ENCODE measurements at places on chromosomes 11 and 22.

DNA sequence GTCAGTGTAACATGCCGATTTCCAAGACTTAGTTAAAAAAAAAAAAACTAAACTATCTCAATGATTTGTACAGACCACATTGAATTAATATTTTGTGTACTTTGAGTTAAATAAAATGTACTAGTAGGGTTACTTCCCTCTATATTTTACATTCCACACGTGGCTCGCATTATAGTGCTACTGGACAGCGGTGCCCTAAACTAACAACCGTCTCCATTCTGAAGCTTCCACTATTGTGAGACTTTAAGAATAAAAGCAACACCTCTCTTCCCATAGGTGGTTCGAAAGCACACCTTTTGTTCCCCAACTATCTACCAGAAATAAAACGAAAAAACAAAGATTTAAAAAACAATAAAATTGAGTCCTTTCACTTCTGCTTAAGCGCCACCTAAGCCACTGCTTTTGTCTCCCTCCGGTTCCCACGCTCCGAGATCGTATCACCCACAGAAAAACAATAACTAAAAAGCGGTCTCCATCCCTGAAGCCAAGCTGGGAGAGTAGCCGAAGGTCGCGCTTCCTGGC, 380 bp upstream of the TTC17 start:
- no peak for DNase-seq

DNA sequence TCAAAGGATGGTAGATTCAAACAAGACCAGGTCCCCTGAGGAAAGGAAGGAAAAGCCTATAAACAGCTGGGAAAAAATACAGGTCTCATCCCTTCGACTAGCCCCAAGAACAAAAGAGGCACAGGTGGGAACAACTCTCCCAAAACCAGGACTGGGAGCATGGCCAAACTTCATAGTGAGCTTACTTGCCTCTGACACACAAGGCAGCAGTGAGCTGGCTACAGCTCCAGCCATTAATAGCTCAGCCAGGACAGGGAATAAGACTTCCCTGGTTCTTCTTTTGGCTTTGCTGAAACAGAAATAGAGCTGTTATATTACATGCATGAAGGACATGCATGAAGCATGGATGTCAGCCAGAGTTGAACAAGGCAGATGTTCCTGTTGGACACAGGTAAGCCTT, at the start of gene OR10A2:
OR10A2 (plus strand) TSS at position 97 of the 400 bp plus-strand sequence. CDS start 6,698 bp downstream, outside the sequence.
- no peak for DNase-seq

DNA sequence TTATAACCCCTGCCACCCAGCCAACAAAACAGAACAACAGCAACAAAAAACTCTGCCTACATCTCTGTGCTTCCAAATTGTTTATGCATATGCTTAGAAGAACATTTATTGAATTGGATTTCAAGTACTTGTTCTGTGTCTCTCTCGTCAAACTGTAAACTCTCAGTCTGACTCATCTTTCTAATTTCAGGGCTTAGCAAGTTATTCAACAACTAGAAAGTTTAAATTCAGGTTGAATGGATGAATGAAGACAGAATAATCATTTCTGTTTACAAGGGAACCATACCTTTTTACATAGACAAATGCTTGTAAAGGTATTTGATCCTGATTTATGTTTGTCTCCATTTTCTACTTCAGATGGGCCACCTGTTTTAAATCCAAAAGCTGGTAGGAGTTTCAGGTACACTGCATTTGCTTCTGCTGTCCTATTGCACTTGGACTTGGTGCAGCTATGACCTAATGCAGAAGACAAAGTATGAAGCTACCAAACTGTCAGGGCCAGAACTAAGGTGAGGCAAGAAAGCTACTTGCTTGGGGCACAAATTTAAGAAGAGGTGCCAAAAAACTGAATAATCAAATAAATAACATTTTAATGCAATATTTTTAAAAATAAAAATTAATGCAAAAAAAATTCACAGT, 1.6 kb upstream of the FBXO3 start:
- peak; percentile 38 for DNase-seq

GRCh38 chr11:12801976-12802375, 127.8 kb downstream of the TEAD1 start:
- no peak for DNase-seq

DNA sequence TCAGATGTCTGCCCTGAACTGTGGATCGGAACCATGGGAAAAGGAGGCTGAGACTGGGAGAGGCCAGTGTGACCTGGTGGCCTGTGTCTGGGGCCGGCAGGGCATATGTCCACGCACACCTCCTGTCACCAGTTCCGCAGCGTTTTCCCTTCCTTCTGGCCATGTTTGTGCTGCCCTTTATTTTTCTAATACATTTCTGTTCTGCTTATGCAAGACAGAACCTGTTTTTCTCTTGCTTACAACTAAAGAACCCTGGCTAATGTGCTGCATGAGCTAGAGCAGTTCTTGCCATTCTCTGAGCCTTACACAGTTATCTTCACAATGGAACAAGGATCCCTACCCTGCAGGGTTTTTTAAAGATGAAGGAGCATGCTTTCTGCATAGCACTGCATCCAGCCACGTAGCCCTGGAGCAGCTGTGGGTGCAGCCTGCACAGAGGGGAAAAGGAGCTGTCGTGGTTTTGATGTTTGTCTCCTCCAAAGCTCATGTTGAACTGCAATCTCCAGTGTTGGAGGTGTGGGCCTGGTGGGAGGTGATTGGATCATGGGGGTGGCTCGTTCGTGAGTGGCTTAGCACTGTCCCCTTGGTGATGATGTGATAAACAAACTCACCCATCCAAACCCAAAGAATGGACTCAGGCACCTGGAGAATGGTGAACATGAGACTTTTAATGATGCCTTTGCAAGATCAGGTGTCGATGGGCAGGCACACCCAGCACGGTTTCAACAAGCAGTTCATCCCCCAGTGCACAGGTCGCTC, 84.8 kb upstream of the SHANK2 start:
- no peak for DNase-seq

- no peak for DNase-seq
These were observed 26.6 kb downstream of the EMID1 start for GRCh38 chr22:29231971-29232959.

GRCh38 chr11:87361891-87362290, 324.2 kb downstream of the TMEM135 start:
- DNase-seq: no peak

DNA sequence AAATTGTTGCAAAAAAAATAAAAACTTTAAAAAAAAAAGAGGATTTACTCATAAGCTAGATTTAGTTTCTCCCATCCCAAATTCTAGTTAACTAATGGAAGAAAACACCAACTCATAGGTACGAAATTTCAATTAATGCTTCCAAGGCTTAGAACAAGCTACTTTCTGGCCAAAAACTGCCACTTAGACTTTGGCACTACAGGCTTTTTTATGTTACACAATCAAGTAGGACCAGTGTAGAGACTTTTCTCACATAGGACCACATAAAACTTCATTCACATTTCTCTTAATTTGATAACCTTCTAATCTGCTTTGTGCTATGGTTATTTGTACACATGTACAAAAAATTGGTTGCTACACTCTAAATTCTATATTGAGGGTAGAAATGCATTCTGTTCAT, 3.1 kb downstream of the ST13 start:
- no peak for DNase-seq

GRCh38 chr22:39893526-39893925, at the start of gene ENTHD1:
ENTHD1 (minus strand) TSS chr22:39893760; CDS start chr22:39887748, 6,012 bp downstream.
- no peak for DNase-seq

GRCh38 chr11:95991101-95991500, 67.2 kb upstream of the MTMR2 start:
- DNase-seq: no peak

DNA sequence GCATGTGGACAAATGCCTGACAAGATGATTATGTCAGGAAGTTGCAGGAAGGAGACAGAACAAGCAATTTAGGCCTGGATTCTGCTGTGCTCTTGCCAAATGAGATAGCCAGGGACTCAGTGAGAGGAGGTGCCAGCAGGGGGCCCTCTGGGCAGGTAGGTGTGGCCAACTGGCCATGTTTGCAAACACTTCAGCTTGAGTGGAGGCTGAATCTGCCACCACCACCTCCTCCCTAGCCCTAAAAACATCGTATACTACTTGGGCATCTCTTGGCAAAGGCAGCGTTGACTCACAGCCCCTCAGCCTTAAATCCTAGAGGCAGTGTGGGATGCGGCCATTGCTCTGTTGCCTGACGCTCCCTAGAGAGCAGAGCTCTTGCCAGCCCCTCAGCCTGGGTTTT, 95.1 kb upstream of the PLET1 start:
- no peak for DNase-seq

GRCh38 chr11:83374311-83374710, 88.1 kb upstream of the CCDC90B start:
- DNase-seq: no peak

DNA sequence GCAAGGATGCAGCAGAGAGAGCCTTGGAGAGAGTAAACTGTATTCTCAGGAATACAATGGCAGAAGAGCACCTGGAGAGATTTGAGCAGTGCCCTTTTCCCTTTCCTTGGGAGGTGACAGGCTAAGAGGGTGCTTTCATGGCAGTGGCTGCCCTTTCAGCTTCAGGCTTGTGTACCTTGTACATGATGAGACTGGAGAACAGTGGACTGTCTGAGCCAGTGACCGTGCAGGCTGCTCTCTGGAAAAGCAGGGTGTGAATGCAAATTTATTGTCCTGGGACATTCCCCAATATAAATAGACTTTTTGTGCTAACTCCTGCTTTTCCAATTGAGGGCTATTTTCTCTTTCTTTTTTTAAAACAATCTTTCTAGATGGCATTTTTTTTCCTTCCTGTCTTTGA, 99.3 kb downstream of the TRIM44 start:
- DNase-seq: no peak

- DNase-seq: no peak
These were observed 18.1 kb downstream of the JHY start for GRCh38 chr11:122900587-122901202.

GRCh38 chr22:18035751-18036150, 11.4 kb upstream of the MICAL3 start:
- no peak for DNase-seq

- no peak for DNase-seq
These were observed 114.8 kb downstream of the FAM76B start for GRCh38 chr11:95674657-95675358.

- DNase-seq: no peak
These were observed 413.0 kb upstream of the LRRC4C start for GRCh38 chr11:41872426-41872825.

- DNase-seq: no peak
These were observed 28.1 kb upstream of the DAGLA start for GRCh38 chr11:61652135-61652534.

GRCh38 chr11:117457031-117457785, 129.6 kb downstream of the CEP164 start:
- no peak for DNase-seq

- DNase-seq: peak; percentile 74
These were observed 1217.9 kb downstream of the LRRC4C start for GRCh38 chr11:40241524-40242051.

- DNase-seq: no peak
These were observed 163.7 kb downstream of the LARGE1 start for GRCh38 chr22:33756508-33756949.

DNA sequence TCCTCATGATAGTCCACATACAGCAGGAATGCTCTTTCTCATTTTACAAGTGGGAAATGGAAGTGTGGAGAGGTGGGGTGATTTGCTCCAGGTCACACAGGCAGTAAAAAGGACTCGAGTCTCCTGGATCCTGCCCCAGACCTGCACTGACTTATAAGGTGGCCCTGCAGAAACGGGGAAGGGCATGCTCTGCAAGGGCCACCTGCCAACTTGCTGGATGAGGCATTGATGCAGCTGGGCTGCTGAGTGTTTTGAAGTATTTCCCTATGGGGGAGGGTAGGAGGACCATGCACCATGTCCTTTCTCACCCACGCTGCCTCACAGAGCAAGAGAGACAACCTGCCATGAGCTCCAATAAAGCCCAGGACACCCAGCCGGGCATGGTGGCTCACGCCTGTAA, 36.9 kb downstream of the OR6Q1 start:
- DNase-seq: no peak

GRCh38 chr11:124656774-124657630, 16.5 kb downstream of the SIAE start:
- no peak for DNase-seq

DNA sequence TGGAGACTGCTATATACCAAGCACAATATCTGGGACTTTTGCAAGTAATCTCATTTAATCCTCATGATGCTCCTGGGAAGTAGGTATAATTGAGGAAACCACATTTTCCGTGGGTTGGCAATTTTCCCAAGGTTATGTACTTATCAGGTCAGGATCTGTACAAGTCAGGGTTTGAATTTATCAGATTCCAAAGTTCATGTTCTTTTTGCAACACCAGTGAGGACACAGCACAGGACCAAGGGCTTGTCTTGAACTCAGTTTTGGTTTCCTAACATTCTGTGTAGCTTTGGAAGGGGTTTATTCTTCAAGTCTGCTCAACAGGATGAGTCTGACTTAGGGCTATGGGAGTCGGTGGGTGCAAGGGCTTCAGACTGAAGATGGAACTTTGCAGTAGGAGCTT, 30.4 kb downstream of the INSC start:
- no peak for DNase-seq

- DNase-seq: no peak
These were observed 123.4 kb downstream of the CTTN start for GRCh38 chr11:70521475-70522308.

DNA sequence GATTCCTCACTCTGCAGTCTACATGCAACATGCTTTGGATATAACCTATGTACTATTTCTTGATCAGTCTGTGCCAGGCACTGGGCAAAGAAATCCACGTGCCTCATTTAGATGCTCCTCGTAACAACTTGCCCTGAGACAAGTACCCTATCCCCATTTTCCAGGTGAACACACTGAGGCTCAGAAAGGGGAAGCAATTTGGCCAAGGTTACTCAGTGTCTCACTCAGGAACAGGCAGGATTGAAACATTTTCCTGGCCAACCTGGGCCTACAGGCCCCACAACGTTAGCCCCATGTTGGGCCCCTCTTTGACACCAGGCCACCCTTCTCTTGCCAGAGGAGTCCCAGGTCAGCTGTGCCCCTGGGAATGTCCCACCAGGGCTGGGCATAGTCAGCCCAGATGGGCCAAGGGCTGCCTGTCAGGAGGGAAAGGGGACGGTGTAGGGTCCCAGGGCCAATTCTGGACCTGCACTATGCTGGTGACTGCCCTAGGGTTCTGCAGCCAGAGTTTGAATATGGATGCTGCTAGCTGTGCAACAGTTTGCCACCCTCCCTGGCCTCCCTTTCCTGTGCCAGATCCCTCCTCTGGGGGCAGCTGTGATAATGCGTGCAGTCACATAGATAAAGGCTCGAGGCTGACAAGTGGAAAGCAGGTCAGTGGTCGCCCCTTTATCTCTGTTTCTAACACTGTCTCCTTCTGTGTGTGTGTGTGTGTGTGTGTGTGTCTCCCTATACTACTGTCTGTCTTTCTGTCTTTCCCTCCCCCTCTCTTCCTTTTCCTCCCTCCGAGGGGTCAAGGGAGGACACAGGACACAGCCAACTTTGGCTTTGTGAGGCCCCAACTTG, 10.4 kb upstream of the EMID1 start:
- no peak for DNase-seq

Measured in GM12878 (cell line).